ENCODE measurements at places on chromosomes 1 and 21.

DNA sequence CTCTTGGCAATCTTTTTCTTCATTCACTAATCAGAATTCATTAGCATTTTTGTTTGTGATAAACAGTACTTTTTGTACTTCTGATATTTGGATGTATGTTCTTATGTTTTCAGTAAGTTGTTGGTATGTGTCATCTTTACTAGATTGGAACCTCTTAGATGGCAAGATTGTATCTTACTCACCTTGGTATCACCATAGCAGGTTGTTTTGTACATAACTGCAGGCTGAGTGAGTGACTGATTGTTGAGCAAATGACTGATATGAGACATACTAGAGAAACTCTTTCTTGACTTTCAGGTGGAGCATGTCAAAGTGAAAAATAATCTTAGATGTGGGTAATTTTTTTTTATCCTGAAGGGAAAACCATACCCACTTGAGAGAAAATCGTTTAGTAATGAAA lies 173.7 kb downstream of the CLEC20A start:
- no peak for DNase-seq

GRCh38 chr1:94602802-94603625 lies 61.5 kb upstream of the F3 start:
- DNase-seq: no peak

DNA sequence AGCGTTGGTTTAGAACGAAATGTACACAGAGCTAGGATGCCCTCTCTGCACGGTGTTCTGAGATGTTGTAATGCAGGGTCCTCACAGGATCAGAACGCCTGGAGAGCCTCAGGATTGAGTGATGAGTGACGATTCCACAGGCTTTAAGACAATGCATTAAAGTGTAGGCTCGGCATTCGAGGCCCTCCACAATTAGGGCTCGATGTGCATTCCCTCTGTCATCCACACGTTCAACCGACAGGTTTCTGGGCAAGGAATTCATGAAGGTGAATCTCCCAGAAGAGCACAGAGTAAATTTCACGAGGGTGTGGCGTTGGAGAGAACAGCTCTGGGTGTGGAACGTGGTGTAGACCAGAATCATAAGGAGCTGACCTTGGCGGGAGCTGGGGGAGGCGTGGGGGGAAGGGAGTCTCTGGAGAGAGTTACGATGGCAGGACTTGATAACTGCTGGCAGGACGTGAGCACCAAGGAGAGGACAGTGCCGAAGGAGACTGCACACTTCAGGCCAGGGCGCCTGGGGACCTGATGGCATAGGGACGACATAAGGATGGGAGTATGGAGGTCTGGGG lies 51.0 kb upstream of the EFHD2 start:
- DNase-seq: no peak

- DNase-seq: no peak
Measured at GRCh38 chr1:150302338-150302737, 8.7 kb downstream of the MRPS21 start.

GRCh38 chr1:201103666-201104065 lies 8.6 kb downstream of the CACNA1S start:
- no peak for DNase-seq

Data from astrocyte of the hippocampus (primary cell).